B cell (primary cell): ENCODE measurements at places on chromosomes 6 and 20. TPM values are rescaled to one million over a fixed set of nuclear protein-coding genes. Genes with fewer than 3 reads are reported as not detected.

DNA sequence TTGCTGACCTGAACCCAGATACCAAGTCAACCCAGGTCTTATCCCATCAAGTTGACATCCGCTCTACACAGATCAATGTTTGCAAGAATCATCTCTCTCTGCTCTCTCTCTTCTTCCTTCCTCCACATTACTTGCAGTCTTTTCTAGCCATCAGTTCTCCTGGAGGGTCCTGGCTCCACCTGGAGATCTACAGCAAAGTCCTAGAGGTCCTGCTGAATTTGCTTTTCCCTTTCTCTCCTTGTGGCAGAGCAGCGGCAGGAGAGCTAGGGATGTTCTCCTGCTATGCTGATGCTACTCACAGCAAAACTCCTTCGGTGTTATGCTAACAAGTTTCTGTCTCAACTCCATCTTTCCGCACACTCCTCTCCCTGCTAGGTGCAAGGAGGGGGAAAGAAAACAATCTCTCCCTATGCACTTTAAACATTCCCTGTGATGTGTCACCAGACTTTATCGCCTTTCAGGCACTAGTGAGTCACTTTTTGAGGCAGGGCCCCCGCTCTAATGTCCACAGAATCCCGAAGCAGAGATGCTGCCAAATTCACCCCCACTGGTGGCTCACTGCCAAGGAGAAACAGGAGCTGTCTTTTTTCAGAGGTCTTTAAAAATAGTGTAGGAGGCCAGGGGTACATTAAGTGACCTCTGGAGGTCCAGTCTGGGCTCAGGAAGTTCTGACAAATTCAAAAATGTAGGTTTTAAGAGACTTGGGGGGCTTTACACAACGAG lies 62.6 kb downstream of the FAM50B start:
- DNase-seq: no peak

GRCh38 chr6:145278163-145278807 lies 457.0 kb downstream of the EPM2A start:
- DNase-seq: no peak

GRCh38 chr6:34531580-34532201 lies 24.4 kb downstream of the SPDEF start:
- DNase-seq: no peak

OR2H1 gene
- not detected in 2 replicates for total RNA-seq

STMND1 gene
- not detected in 2 replicates for total RNA-seq
